Endodermal cell (in vitro differentiated cells): ENCODE measurements at places on chromosomes 16 and 17.
A peak's percentile ranks its signal among the peaks of the same experiment; 100 is the strongest.

- DNase-seq = no peak
These were observed 140.2 kb upstream of the CIBAR2 start for GRCh38 chr16:85252461-85252860.

GRCh38 chr16:81204798-81205680 lies 33.5 kb upstream of the BCO1 start:
- DNase-seq = peak; percentile 68

- DNase-seq = no peak
These were observed 106.5 kb upstream of the GSE1 start for GRCh38 chr16:85506635-85506911.

DNA sequence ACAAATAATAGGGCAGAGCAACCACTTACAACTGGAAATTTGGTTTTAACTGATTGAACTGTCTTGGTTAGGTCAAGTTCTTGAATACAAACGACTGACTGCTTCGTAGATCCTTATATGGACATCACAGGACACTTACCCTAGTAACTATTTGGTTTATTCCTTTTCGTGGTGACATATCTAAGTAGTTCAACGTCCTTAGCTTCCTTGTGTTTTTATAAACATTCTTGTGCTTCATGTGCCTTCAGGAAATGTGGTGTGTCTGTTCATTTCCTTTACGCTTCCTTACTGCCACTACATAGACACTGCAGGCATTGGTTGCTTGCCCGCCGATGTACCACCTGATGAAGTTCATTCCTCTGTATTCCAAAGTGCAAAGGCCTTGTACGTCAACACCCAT lies 59.3 kb downstream of the USP10 start:
- DNase-seq = no peak

- DNase-seq = no peak
These were observed 25.1 kb downstream of the STAT5B start for GRCh38 chr17:42251115-42251514.

DNA sequence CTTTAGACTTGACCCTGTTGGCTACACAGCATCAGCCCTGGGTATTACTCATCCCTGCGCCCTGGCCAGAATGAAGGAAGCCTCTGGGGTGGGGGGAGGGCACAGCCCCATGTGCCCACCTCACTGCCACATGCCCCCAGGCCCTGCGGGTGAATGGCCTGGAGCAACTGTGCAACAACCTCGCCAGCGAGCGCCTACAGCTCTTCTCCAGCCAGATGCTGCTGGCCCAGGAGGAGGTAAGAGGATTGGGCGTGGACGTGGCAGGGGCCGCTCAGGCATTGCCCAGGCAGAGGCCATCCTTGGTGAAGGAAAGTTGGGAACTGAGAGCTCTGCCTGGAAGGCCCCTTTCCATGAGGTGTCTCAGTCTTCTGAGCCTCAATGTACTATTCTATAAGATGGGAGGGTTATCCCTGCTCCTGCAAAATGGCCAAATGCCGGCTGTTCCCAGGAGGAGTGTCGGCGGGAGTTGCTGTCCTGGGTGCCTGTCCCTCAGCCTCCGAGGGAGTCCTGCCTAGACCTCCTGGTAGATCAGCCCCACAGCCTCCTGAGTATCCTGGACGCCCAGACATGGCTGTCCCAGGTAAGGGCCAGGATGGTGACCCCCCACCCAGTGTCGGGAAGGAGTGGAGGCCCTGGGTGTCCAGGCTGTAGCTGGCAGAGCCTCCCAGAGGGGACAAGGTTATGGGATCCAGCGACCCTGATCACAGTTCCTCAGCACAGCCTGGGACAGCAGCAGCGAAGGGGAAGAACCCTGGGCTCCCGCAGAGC lies 8.9 kb downstream of the MYO15B start:
- peak; percentile 50 for DNase-seq

GRCh38 chr17:3657874-3658783 lies 10.2 kb downstream of the TAX1BP3 start:
- DNase-seq = peak; percentile 56

GRCh38 chr17:2101448-2102257 lies 46.8 kb downstream of the HIC1 start:
- no peak for DNase-seq

- no peak for DNase-seq
These were observed 470 bp downstream of the DCUN1D3 start for GRCh38 chr16:20899477-20900298.

DNA sequence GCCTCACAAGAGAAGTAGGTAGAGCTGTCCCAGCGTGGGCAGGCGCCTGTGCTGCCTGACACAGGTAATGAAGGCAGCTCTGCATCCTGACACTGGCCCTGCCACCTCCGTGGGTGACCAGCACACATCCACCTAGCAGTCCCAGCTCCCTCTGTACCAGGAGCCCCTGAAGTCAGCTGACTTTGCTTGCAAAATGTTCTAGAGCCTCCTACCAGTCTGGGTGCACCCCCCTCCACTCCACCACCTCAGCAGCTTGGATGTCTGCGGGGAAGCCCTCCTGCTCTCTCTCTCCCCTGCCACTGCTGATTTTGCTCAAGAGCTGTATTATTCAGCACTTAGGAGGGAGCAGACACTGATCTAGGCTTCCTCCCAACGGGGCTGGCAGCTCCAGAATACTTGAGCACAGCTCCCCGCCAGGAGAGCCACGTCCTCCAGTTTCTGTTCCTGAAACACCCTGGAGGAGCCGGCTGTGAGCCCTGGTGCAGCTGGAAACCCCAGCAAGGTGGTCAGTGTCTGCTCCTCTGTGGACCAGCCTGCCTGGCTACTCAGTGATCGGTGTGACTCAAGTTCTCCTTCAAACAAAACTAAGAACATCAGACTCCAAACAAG lies 1.0 kb downstream of the RNF166 start:
- DNase-seq = no peak

DNA sequence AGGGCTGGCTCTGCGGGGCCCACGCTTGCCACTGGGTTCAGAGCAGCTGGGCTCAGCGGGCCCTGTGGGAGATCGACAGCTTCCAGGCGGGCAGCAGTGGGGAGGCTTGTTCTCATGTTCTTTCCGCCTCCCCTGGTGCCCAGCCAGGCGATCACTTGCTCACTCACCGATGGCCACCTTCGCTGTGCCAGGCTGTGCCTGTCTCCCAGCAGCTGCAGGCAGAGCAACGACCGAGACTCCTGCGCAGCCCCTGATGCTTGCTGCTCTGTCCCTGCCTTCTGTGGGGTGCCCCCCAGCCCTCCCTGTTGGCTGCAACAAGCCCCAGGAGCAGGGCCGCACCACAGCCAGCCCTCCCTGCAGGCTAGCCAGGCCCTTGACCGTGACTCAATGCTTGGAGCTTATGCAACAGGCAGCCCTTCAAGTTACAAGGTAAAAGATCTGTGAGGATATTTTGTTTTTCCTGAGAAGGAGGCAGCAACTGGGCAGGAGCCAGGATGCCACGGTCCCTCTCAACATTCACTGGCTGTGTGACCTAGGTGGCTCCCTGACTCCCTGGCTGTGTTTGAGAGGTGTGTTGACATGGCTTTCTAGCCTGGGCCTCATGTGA lies 9.6 kb upstream of the SPNS2 start:
- no peak for DNase-seq

DNA sequence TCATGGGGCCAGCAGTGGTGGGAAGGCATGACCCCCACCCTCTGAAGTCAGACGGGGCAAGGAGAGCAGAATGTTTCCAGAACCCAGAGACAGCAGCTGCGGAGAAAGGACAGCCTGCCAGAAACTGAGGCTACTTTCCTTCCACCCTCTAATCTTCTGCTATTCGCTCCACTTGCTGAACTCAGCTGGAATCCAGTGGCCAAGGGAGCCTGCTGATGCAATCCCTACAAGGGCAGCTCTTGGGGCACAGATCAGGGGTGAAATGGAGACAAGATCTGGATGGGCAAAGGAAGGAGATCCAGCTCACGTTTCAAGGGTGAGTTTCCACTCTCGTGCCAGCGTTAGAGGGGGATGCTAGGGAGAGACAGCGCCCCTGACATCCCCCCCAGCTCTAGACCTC lies 479.1 kb downstream of the SLC39A11 start:
- DNase-seq = no peak

DNA sequence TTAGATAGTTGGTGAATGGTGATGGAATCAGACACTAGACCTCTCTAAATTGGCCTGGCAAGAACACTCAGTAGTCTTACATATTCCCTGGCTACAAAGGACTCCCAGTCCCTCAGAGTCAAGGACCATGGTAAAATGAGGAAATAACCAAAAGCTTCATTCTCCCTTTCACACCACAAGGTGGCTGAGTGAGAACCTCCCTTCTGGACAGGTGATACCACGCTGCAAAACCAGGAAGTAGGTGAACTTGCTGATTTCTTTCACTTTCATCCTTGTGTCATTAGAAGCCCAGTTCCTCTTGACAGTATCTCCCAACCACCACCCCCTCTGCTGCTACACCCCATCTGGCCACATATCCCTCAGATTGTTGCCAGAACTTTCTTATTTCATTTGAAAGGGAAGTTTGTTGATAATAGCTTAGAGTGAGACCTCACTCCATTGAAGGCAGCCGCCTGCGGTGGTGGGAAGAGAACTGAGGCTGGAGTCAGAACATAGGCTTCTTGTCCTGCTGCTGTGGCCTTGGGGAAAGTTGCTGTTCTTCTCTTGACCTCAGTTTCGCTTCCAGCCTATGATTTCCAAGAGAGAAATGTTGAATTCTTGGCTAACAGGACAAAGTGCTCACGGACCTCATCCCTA lies 290.6 kb upstream of the CCL2 start:
- DNase-seq = peak; percentile 75

GRCh38 chr17:79482727-79483521 lies 127.9 kb downstream of the RBFOX3 start:
- peak; percentile 92 for DNase-seq
